ENCODE measurements at places on chromosomes 5 and 9. TPM values are rescaled to one million over a fixed set of nuclear protein-coding genes. Genes with fewer than 3 reads are reported as not detected.

- DNase-seq: peak; percentile 26
Measured at GRCh38 chr5:9557696-9558095, 11.8 kb upstream of the SEMA5A start.

DNA sequence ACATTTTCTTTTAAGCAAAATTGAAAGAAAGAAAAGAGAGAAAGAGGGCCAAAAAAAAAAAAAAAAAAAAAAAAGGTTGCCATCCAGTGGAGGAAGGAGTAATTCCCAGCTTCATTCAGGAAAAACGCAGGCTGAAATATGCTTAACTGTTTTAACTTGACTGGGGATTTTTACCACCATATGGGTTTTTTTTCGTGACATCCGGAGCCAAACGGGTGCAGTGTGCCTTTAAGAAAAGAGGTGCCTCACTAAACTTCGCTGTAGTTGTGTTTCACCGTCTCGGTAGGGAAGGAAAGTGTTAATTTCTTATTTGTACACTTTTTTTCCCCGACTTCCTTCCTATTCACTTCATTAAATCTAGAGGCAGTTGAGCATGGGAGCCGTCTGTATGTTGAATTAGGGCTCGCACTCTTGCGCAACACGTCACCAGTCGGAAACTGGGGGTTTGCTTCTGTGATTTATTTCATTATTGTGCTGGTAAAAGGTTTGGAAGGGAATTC lies 143.0 kb downstream of the SMARCA2 start:
- peak; percentile 72 for DNase-seq

GRCh38 chr9:130860458-130861316 lies 25.6 kb downstream of the ABL1 start:
- DNase-seq: peak; percentile 91

DNA sequence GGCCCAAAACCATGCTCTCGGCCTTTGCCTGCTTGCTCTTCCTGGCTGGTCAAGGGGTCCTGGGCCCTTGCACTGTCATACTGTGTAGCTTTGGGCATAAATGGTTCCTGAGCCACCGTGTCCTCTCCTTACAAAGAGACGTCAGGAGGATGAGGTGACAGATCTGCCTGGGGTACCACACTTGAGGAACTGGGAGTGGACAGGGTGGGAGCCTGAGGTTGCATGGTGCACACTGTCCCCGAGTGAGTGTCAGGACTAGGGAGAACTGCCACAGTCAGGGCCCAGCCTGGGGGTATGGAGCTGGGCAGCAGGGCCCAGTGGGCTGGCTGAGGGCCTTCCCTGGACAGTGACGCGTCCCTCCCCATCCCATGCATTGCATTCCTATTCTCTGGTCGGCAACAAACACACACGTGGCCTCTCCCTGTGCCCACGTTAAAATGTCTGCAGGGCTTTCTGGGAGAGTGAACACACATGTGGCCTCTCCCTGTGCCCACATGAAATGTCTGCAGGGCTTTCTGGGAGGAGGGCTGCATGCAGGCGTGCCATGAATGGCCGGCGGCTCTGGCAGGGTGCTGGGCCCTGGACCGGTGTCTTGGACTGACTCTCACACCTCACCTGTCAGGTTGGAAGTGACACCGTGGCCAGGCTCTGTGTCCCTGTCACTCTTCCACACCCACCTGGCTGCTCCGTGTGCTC lies 122.1 kb upstream of the COL5A1 start:
- no peak for DNase-seq

DNA sequence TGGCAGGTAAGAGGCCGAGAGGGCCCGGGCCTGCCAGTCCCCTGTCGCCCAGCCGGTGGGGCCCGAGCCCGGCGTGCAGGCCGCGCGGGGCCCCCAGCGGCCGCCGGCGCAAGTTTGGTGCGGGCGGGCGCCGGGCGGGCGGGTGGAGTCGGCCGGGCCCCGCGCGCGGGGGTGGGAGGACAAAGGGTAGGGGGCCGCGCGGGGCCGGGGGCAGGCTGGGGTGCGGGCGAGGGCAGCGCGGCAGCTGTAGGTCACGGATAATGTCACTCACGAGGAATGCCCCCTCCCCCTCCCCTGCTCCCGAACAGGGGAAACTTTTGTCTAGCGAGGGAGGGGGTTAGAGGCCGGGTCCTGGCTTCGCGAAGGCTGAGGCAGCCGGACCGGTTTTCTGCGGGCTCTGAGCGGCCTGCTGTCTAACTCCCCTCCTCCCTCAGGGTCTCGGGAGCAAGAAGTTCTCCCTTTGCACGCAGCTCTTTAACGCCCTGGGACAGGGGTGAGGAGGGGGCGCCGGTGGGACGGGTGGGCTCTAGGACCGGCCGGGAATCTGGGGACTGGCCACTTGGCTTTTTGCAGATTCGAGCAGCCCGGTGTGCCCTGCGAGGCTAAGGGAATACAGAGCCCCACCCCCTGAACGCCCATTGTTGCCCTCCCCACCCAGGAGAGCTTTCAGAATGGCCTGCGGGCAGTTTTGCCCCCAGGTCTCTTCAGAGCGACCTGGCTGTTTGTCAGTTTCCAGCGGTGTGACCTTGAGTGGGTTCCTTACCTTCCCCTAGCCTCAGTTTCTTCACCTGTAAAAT lies 21.3 kb upstream of the NDST1 start:
- peak; percentile 85 for DNase-seq

DNA sequence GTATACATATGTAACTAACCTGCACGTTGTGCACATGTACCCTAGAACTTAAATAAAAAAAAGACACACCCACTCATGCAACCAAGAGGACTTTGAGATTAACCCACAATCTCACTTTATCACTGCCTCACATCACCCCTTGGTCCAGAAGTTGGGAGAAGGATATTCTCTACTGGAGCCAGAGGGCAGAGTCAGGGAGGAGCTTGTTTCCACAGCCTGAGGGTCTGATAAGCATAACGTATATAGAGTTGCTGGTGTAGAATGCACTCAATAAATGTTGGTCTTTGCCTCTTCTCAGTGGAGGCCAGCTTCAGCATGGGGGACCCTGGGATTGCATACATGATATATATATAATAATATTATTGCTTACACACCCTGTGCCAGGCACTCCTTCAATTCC lies 10.1 kb downstream of the KCNV2 start:
- no peak for DNase-seq

DNA sequence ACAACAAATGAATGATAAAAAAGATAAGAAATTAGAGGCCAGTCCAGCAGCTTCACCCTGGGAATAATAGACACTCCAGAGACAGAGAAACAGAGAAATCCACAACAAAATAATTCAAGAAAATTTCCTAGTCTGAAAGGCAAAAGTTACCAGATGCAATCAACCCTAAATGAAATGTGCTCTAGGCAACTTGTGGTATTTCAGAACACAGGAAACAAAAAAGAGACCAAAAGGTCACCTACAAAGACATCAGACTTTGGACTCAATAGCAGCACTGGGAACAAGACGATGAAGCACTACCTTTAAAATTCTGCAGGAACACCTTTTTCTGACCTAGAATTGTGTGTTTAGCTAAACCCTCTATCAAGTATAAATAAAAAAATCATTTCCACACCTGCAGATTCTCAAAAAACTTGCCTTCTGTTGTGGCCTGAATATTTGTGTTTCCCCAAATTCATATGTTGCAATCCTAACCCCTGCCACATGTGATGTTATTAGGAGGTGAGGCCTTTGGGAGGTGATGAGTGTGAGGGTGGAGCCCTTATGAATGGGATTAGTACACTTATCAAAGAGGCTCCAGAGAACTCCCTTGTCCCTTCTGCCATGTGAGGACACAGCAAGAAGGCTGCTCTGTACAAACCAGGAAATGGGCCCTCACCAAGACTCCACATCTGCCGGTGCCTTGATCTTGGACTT lies 5.9 kb upstream of the MAPK9 start:
- no peak for DNase-seq

DNA sequence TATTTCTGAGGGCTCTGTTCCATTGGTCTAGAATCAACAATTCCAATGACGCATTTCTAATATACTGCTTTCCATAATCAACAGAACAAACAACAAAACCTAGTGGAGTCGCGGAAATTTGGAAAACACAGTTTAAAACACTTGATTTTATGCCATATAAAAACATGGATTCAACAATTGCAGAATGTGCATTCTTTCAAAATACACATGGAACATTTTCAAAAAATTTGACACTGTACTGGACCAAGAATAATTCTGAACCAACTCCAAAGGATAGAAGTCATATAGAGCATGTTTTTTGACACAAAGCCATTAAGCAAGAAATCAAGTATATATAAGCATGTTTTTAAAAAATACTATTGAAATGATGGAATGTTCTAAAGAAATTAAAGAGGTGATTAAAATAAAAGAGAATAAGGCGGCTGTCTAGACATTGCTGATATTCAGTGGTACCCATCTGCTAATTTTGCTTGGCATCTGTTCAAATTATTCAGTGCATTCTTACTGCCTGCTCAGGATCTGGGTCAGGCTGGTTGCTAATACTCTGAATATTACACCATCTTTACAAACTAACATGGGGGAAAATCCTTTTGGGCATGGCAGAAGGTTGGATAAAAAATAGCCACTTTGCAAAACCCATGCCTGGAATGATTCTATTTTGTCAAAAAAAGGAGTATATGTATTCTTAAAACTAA lies 221.3 kb downstream of the NPR3 start:
- no peak for DNase-seq

DNA sequence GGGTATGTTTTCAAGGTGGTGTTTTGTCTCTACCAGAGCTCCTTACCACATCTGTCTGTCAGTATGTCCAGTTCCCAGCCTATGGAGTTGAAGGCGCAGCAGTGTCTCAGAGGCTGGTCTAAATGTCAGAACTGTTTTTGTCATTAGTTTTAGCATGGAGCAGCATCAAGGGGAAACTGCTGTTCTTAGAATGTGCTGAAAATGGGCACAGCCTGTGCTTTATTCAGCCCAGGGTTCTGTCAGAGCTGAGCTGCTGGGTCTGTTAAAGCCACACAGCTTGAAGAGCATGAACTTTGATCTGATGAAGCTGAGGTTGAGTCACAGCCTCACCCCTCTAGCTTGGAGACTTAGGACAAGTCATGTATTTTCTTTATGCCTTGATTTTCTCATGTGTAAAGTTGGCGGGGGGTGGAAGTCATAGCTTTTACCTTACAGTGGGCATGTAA lies 71.9 kb downstream of the RALGPS1 start:
- no peak for DNase-seq

GRCh38 chr5:178249191-178249989 lies 16.8 kb upstream of the PHYKPL start:
- DNase-seq: no peak

The CFAP90 gene
- polyA plus RNA-seq: 0.05 TPM

DNA sequence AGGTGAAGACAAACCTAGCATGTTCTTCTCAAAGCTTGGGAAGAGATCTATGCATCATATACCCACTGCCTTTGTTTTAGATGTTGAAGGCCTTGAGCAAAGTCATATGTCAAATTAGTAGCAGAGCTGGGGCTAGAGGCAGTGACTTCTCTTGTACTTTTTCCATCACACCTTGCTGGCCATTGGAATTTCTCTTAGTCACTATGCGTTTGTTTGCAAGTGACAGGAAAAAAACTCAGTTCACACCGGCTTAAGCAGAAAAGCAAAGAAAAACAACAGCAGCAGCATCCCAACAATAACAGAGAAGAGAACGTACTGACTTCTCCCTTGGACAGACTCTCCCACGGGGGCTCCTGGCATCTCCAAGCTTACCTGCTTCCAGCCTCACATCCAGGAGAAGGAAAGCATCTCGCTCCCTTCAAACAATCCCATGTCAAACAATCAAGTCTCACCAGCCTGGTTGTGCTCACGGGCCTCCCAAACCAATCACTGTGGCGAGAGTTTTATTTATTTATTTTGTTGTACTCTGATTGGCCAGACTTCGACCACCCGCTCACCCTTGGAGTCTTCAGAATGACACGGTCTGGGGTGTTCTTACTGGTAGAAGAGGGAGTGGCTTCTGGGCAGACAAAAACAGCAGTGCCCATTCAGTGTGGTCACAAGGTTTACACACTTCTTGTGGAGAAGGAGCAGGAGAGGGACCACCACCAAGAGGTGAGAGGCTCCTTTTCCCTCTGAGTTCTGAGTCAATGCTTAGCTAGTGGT lies 83.8 kb upstream of the STC2 start:
- DNase-seq: no peak

The TMEFF1 gene
- polyA plus RNA-seq: 0.02 TPM

- DNase-seq: no peak
Measured at GRCh38 chr5:176700239-176700847, 53.1 kb downstream of the TSPAN17 start.

DNA sequence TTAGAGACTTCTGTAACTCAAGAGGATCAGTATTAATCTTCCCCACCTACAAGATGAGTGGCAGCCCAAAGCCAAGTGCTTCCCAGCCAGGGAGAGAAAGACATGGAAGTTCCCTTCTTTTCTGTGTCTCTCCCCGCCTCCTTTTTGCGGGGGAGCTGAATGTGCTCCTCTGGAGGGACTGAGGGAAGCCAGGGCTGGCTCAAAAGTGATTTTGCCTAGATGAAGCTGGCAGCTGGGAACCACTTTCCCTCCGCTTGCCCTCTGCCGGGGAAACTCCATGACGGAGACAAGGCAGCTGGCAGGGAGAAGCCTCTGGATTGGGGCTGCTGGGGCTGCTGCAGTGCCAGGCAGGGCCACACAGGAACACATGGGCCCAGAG lies 24.4 kb downstream of the EGR1 start:
- DNase-seq: peak; percentile 57

DNA sequence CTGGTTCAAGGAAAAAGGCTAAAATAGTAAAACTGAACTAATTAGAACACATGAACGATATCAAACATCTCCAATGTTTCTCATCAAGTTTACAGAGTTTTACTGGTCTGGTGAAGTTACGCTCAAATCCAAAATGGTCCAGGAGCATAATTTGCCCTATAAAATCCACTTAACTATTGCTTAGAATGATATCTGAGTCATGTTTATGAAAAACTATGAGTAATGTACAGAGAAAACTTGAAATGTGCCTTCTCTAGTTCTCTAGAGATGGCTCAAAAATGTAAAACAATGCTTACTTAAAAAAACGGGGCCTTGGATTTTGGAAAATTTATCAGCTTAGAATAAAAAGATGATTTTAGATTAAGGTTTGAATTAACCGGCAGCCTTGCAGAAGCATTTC lies 108.1 kb downstream of the FBXW11 start:
- no peak for DNase-seq

The KCNMB1 gene
- 1.3 TPM for polyA plus RNA-seq

GRCh38 chr5:90641528-90641927 lies 82.9 kb downstream of the ADGRV1 start:
- DNase-seq: no peak

- DNase-seq: no peak
Measured at GRCh38 chr5:135851186-135851914, 16.9 kb downstream of the SLC25A48 start.

GRCh38 chr5:131677115-131677514 lies 42.1 kb upstream of the RAPGEF6 start:
- no peak for DNase-seq

DNA sequence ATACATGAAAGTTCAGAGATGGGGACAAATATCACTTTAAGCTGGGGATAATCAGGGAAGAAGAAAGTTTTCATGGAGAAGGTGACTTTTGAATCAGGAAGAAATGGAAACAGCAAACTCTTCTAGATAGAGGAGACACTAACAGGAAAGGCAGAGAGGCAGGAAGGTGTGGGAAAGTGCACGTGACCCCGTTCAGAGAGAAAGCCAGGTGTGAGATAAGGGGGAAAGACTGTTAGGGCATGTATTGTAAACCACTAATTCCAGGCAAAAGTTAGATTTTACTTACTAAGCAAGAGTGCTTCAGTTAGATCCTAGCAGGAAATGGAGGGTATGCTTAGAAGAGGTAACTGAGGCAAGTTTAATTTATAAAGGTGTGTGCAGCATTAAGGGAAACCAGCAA lies 58.5 kb downstream of the PDCD1LG2 start:
- no peak for DNase-seq
